ENCODE measurements at places on chromosomes 16 and 17.

DNA sequence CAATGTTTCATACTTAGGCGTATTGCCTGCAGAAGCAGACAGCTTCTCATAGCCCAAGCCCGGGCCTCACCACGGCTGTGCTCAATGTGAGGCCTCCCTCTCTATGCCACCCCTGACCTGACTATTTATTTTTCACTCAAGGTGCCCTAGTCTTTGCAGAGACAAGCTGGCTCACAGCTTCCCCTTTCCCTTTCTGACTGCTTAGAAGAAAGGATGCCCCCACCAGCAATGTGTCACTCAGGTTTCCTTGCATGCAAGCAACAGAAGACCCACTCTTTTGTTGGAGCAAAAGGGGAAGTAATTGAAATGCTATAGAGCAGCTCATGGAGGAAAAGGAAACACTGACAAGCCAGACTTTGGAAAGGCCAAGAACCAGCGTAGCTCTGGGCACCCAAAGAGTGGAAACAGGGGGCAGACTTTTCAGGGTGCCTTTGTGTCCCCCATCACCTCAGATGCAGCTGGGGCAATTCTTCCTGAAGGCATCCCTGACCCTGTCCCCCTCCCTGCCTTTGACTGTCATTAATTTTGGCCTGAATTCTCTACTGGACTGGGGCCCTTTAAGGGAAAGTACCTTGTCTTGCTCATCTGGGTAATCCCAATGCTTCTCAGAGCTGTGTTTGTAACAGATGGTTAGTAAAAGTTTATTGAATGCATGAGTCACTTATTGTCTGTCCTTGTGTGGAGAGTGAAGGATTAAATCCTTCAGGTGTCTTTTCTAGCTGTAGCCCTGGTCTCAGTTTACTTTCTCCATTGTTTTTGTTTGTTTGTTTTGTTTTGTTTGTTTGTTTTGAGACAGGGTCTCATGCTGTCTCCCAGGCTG, 17.8 kb downstream of the RGS9 start:
- no peak for DNase-seq

DNA sequence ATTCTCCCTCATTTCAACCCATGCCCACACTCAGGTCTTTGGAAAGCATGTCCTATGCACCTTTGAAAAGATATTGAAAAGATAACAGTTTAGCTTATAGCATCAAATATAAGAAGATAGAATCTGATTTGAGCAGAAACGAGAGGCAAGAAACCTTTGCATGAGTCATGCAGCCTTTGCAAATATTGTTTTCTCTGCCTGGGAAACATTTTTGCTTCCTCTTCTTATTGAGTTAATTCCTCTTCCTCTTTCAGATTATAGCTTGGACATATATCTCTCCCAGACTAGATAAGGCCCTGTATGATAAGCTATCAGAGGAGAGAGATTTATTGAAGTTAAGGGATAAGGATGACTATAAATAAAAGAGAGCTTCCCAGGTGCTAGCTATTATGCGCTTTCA, 46.1 kb upstream of the KCNJ2 start:
- DNase-seq, result no peak

DNA sequence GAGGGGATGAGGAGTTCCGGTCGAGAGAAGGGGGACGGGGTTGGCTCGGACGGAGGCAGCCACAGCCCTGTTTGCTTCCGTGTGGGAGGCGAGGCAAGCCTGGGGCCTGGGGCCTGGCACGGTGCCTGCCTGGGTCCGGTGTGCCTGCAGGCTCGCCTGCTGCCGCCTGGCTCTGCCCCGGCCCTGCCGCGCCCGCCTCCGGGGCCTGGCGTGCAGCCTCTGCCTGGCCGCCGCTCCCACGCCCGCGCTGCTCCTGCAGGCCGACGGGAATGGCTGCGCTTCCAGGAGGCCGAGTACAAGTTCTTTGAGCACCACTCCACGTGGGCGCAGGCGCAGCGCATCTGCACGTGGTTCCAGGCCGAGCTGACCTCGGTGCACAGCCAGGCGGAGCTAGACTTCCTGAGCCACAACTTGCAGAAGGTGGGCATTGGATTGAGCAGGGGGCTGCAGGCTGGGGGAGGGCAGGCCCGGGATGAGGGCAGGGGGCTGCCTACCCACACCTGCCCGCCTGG, 53.1 kb downstream of the MRC2 start:
- no peak for DNase-seq

DNA sequence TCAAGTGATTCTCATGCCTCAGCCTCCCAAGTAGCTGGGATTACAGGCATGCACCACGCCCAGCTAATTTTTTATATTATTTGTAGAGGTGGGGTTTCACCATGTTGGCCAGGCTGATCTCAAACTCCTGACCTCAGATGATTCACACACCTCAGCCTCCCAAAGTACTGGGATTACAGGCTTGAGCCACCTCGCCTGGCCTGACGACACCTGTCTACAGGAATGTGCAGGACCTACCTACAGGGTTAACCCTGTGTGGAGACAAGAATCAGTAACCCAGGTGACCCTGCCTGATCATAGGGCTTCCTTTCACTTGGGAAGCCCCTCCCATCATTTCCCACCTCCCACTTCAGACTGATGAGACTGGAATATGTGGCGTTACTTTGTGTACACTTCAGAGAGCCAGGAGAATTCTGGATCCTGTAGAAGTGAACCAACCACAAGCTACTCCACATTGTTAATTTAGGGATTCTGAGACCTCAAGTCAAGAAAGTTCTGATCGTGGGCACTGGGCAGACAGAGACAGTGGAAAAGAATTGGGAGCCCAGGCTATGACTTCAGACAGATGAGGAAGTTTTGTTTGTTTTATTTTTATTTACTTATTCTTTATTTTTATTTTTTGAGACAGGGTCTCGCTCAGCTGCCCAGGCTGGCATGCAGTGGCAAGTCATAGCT, 5.7 kb upstream of the MILR1 start:
- no peak for DNase-seq

- no peak for DNase-seq
Observed at GRCh38 chr16:19642501-19642900, 75.5 kb downstream of the KNOP1 start.
